ENCODE measurements at places on chromosomes 11 and 22. TPM values are rescaled to one million over a fixed set of nuclear protein-coding genes. Genes with fewer than 3 reads are reported as not detected.

GRCh38 chr11:8219257-8220021 is 44.2 kb downstream of the LMO1 start:
- peak; percentile 85 for DNase-seq
- H3K4me3 ChIP-seq = no peak overlapping the region
- no peaks in the 10 kb centered on the region for H3K36me3 ChIP-seq
- H3K27ac ChIP-seq = no peak overlapping the region
- H3K27me3 ChIP-seq = no peaks in the 10 kb centered on the region

- no peaks in the 10 kb centered on the region for H3K27me3 ChIP-seq
- peaks cover 9% of the 10 kb centered on the region for H3K4me1 ChIP-seq
- H3K36me3 ChIP-seq = peaks cover 9% of the 10 kb centered on the region
- DNase-seq = no peak
Measured at GRCh38 chr11:33063326-33063881, 24.0 kb downstream of the TCP11L1 start.

- peak; percentile 98 for DNase-seq
- no peaks in the 10 kb centered on the region for H3K27me3 ChIP-seq
- 0 out of 2 replicates have a peak, but pooled peaks cover 5% of the 10 kb centered on the region for H3K36me3 ChIP-seq
- H3K4me3 ChIP-seq = peak overlapping the region; percentile 37
- peaks cover 95% of the 10 kb centered on the region for H3K4me1 ChIP-seq
- peak overlapping the region; percentile 99 for H3K27ac ChIP-seq
Measured at GRCh38 chr22:36368359-36368983, 19.3 kb downstream of the MYH9 start.

DNA sequence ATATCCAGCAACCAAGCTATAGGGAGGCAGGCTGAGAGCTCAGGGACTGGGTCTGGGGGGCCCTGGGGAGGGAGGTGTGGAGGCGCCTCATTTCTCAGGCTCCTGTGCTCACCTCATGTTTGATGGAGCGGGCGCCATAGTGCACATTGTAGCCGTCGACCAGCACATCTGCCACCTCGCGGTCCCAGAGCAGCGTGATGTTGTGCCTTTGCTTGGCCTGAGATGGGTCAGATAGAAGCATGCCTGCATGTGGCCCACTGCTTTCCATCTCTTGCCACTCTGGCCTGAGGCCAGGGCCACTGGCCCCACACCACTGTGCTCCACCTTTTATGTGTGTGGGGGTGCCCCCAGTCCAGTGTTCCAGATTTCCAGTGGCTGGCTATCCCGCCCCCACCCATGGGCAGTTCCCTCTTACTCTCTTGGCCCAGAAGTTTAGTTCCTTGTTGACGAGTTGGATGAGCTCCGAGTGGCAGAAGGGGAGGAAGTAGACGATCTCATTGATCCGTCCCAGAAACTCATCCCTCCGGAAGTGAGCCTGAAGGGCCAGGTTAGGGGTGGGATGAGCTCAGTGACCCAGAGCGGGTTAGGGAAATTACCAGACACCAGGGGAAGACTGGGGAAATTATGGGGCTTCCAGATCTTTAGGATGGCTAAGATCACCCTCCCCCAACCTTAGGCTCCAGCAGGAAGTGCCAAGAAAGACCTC is 50.1 kb upstream of the PHOX2A start:
- H3K27ac ChIP-seq = no peak overlapping the region
- H3K4me3 ChIP-seq = no peak overlapping the region
- no peaks in the 10 kb centered on the region for H3K36me3 ChIP-seq
- H3K4me1 ChIP-seq = no peaks in the 10 kb centered on the region
- DNase-seq = no peak

The TIMP3 gene
- total RNA-seq = 1.9 TPM

The CASP5 gene
- not detected for total RNA-seq
